Left forelimb (tissue), 1 donor: ENCODE measurements at places on chromosomes 2 and 18.

- no peak for DNase-seq
Measured at GRCh38 chr18:37624318-37624717, 58.7 kb upstream of the CELF4 start.

DNA sequence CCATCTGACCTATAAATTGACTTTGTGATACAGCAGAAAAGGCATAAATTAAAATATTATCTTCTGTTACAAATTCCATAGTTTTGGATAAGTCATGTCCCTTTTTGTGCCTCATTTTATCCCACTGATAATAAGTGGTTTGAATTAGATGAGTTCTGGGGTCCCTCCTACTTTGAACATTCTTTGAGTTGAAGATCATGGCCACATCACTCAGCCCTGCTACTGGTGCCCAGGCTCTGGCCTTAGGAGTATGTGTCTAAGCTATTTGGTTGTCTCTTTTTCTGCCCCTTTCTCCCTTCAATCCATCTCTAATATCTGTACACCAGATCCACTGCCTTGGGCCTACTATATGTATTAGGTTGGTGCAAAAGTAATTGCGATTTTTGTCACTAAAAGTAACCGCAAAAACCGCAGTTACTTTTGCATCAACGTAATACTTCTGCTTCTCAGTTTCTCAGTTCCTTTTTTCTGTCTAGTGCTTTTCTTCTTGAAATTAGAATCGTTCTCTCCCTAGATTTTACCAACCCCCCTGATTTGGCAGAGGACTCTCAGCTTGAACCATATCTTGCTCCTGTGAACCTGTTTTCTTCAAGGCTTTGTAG is 362.5 kb upstream of the TNP1 start:
- no peak for DNase-seq

- DNase-seq: no peak
Measured at GRCh38 chr18:12023375-12023774, 42.1 kb downstream of the IMPA2 start.

DNA sequence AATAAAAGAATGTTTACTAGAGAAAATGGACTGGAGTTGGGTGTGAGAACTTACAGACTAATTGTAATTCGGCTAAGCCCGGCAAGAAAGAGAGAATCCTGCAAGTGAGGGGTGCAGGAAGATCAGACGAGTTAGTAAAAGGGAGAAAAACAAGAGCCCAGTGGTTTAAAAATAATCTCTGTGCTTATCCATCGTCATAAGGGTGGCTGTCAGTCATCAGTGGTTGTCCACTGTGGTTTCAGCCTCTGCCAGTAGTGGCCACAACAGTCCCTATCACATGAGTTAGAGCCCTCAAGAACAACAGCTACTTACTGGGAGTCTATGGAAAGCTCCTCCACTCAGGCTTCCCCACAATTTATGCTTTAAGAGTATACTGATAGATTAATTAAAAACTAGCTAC is 239.8 kb downstream of the SETBP1 start:
- DNase-seq: no peak

DNA sequence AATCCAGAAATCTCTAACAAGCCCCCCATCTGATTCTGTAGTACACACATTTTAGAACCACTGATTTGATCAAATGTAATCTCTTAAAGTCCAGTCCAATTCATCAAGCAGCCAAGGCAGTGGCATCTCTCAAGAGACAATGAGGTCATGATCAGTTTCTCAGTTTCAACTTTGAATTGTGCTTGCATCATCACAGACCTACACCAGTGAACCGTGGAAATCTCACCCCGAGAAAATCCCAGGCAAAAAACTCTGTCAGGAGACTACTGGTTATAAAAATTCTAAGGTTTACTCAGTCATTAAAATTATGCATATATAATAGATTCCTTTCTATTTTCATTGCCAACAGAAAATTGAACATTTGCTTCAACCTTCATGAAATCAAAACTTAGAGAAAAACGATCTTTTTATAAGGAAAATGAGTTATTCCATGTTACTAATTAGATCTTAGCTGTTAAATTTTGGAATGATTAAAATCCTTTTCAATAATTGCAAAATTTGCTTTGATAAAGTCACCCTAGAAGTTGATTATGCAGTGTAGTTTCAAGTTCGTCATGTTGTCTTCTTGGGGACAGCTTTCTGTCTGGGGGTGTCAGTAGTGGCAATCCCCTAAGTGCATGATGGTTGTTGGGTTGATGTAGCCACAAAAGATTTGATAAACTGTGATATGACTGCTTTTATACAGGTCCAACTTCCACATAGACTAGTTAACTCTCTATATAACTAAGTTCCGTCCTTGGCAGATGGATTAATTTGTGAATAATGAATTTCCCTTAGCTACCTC is 235.0 kb downstream of the CAMKMT start:
- no peak for DNase-seq

DNA sequence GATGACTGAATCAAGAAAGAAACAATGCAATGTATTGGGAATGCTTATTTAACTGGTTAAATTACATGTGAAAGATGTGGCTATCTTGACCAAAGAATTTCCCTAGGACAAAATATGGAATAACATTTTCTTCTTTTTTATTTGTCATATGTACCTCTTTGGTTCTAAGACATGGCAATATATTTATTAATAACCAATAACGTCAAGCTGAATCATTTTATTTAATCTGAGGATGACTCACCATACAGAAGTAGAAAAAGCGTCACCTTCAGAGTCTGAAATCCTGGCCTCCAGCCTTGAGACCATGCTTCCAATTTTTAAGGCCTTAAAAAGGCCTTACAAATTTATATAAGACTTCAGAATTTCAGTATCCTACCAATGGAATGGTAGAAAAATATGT is 1464.9 kb downstream of the SUCLG1 start:
- no peak for DNase-seq

- DNase-seq: peak; percentile 98
Measured at GRCh38 chr18:3447895-3448837, 1.8 kb upstream of the TGIF1 start.

DNA sequence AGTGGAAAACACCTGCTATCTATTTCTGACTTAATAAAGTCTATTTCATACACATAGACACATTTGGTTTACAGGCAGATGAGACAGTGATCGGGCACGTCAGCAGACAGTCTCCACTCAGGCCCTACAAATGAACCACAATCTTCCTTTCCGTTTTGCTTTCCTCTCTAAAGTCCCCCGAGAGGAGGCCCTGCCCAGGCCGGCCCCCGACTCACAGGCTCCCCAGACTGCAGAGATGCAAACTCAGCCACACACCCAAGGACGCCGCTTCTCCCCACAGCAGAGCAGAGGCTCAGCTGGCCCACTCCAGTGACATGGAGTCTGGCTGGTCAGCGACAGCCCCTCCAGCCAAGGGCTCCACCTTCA is 9.3 kb upstream of the MTERF4 start:
- peak; percentile 25 for DNase-seq

- no peak for DNase-seq
Measured at GRCh38 chr2:164745012-164745797, 96.4 kb downstream of the COBLL1 start.

GRCh38 chr18:33020877-33021276 is 248.1 kb upstream of the KLHL14 start:
- DNase-seq: no peak

DNA sequence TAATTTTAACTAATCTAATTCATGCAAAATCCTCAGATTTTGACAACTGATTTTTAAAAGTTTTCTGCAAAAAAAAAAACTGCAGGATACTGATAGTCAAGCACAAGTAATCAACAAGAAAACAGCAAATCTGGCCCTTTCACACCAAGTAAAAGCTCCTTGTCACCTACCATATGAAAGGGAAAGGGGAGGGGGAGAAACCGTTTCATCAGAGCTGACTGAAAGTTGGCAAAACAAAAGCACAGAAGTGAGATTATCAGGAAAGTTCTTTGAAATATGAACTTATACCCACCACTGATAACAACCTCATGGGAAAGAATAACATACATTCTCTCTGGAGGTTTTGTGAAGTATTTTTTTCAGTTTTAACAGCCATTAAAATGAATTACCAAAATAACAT is 38.7 kb downstream of the ZNF521 start:
- DNase-seq: no peak

- DNase-seq: no peak
Measured at GRCh38 chr18:50790241-50790640, 29.6 kb downstream of the MRO start.

DNA sequence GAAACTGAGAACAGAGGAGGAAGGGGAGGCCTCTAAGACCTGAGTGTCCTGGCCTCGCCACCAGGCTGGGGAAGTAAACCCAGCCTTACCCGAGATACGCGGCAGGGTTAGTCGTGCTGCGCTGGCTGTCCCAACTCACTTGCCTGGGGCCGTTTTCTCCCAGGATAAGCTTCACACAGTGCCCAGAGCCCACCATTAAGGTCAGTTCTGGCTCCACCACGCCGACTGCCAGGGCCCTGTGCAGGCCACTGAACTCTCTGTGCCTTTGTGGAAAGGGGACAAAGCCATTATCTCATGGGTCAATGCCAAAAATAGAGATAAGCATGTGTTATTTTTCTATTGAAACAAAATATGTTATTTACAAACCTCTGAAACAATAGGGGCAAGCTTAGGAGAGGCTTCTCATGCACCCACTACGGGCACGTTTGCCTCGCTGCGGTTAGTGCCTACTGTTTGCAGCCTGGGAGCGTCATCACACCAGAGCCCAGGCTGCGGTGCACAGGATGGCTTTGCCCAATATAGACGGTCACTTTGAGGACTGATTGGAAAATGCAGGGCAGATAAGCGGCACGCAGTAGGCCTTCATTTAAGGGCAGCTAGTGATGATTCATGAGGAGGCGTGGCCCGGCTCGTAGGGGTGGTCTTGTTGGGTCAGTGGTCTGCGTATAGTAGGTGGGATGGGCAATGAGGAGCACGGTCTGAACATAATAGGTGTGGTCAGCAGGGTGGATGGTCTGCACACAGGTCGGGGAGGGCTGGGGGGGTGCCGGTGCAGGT is 242.1 kb downstream of the GLI2 start:
- no peak for DNase-seq

DNA sequence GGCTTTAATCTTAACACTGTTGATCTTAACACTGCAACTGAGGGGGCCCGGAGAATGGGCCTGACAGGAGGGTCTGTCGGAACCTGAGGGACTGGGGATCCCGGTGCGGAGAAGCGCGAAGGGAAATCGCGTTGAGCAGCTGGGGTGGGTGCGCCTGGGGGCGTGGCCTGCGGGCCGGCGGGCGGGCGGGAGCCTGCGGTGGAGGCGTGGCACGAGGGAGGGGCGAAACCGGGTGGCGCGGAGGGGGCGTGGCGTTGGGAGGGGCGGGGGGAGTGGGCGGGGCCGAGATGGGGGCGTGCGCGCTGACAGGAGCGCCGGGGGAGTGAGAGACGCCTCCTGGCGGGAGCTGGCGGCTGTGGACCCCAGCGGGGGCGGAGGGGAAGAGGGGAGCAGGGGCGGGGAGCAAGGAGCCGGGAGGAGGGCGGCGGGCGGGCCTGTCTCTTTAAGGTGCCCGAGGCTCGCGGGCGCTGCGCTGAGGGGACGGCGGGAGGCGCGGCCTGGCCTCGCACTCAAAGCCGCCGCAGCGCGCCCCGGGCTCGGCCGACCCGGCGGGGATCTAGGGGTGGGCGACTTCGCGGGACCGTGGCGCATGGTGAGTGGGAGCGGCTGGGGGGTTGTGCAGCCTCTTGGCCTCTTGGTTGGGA is at the start of gene TWSG1:
TWSG1 (plus strand) TSS at position 445 of the 644 bp plus-strand sequence. CDS start 2,457 bp downstream, outside the sequence.
- peak; percentile 98 for DNase-seq

- no peak for DNase-seq
Measured at GRCh38 chr2:100367163-100367562, 44.9 kb upstream of the LONRF2 start.

DNA sequence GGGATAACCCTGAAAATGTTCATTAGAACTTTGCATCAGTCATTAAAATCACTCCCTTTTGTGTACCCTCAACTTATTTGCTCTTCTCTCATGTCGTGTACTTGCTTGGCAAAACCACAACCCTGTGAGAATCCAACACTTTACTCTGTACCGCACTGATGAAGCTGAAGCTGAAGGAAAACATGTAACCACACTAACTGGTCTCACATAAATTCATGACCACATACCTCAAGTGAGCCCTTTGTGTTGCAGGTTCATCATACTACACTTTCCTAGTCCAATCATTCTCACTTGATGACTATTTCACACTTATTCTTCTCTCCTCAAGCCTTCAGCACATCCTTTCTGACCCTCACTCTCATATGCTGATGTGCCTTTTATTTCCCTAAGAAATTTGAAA is 175.4 kb downstream of the DPP4 start:
- no peak for DNase-seq

DNA sequence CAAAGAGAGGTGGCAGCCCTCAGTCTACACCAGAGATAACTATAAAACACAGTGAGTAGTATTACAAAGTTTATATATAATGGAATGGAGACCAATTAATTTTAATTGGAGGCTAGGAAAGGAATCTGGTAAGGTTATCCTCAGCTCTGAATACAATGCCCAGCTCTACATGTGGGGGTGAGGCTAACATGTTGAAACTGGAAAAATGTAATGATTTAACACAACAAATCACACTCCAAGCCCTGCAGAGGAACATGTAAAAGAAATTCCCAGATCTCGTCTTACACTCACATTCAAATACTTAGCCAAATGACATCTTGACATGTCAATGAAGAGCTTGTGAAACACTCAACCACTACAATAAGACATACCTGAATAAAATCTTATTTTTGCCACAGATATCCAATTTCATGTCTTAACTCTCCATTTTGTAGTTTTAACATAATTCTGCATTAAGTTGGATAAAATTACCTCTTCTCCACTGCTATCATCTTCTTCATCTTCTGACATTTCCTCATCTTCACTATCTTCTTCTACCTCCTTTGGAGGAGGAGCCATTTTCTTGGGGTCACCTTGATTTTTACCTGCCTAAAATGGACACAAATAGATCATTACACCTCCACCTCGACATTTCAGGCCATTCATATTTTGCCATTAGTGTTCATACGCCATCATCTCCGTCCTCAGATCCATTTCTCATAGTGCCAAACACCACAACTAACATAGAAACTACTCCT is 1.4 kb downstream of the NCL start:
- no peak for DNase-seq

DNA sequence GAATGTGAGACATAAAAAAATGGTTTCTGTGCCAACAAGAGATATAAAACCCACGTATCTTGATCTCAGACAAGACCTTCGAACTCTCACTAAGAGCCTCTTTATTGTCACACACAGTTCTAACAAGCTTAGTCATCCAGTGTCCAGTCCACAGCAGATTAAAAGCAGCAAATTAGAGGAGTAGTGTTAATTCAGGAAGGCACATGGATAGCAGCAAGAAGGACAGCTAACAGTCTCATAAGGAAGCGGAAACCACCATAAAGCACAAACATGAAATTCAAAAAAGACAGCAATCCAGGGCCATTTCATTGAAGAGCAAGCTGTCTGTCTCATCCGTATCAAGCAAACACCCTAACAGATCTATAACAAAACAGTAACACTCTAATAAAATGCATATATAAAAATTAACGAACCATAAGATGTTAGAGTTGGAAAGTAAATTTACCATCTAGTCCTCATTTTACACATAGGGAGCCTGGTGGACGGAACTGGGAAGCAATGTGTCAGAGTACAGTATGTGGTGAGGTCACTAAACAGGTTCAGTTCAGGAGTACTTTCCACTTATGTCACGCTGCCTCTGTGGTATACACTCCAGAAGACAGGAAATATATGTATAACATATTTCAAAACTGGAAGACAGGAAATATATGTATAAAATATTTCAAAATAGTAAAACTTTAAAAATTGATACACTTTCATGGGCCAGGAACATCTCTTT is 18.3 kb downstream of the AAK1 start:
- DNase-seq: no peak
